Activated CD4-positive, alpha-beta T cell treated with anti-CD3 and anti-CD28 coated beads, Interleukin-10, Interleukin-2, amounts not matched to agents 100 ng/mL and 50 ng/mL, durations not matched to agents 16 hours and 8 hours (primary cell): ENCODE measurements at places on chromosomes 13 and 19.

DNA sequence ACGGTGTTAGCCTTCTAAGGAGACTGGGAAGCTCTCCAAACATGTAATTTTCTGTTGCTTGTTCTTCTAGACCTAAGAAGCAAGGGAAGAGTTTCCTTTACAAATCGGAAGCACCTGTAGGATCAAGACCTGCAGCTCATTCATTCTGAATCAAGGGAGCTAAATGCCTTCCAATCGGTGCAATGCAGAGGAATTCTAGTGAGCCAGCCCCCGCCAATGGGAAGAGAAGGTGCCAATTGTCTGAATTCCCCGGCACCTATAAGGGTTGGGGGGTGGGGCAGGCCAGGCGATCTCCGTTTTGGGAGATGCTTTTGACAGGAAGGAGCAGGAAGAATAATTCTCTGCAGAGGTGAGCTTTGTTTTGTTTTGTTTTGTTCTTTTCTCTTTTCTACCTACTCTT is 7.1 kb upstream of the NLRP13 start:
- no peak for DNase-seq

DNA sequence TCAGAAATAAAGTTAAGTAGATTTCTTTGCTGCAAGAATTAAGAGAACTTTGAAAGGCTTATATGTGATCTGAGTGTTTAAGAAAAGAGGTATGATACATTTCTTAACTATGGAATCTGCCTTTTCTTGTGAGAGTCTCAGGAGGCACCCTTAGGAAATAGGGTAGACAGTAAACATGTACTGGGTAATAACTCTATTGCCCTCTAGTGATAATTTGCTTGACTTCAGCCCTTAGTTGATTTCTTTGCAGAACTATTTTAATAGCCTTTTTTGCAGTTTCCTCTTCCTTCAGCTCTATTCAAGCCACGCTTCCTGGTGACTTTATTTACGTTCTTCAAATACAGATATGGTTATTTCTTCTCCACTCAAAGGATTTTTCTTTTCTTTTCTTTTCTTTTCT is 37.0 kb upstream of the CCNA1 start:
- DNase-seq = peak; percentile 4

GRCh38 chr13:110327051-110327721 is 20.1 kb downstream of the COL4A2 start:
- DNase-seq = no peak

DNA sequence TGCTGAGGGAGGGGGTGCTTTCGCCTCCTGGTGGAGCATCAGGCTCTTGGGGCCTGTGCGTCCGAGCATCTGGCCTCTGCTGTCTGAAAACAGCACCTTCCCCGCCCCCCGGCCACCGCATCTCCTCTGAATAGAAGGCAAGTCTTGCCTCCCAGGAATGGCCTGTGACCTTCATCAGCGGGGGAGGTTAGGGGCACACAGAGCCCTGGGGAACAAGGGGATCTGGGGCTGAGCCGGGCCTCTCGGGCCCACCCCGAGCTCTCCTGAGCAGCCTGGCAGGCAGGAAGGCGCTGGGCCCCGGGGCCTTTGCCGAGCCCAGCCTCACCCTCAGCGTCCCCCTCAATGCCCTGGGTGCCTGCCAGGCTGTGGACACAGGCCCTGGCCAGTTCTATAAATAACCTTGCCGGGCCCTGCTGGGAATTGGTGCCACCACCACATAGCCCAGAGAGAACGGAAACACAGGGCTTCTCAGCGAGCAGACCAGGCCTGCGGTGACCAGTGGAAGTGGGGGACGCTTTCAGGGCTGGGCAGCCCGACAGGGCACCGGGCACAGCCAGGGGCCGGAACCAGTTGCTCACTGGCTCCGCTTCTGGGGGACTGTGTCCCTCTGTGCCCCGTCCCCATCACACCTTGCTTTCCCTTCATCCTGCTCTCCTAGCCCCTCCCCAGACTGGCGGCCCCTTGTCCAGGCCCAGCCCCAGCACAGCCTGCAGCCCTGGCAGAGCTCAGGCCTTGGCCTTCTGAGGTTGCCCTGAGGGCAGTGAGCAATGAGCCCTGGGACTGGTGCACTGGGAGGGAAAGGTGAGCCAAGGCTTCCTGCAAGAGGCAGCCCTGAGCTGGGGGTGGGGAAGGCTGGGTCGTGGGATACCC is 9.5 kb downstream of the STK11 start:
- no peak for DNase-seq

GRCh38 chr19:15828121-15828610 is 12.7 kb upstream of the OR10H1 start:
- DNase-seq = no peak

DNA sequence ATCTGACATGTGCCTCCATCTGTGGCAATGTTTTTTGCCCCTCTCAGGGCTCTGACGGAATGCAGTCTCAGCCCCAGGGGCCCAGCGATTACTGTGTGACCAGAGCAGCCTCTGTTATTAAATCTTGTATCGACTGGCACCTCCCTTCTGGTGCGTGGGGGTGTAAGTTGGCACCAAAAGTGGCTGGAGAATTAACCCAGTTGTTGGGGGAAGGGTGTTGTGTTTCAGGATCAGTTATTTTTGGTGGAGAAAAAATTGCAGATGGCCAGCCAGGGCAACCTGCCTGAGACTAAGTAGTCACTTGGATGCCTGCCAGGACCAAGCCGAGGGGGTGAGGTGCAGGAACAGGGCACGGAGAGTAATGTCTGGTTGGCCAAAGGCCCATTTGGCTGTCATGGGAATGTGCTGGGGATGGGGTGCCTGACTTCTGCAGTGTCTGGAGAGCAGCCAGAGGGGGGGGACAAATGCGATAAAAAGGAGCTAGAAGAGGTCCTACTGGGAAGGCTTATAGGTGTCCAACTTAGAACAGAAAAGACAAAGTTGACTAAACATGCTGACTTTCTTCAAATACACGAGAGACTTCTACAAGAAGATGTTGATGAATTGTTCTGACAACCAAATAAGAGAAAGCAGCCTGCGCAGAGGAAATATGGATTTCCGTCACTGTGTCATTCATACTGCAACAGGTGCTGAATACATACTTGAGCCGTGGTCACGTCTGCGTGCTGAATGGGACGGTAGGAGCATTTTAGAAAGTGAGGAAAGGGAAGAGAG is 69.8 kb downstream of the SIAH3 start:
- no peak for DNase-seq

DNA sequence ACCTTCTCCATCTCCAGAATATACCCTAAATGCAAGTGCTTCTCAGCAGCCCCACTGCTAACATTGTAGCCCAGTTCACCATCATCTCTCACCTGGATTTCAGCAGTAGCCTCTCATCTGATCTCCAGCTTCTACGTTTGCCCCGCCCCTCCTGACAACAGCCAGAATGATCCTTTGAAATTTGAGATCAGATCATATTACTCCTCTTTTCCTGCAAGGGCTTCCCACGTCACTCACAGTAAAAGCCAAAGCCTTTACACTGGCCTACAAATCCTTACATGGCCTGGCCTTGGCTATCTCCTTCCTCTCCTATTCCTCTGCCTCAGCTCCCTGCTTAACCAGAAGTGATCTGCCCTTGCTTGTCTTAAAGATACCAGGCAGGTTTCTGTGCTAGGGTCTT is 94.3 kb upstream of the NBEA start:
- no peak for DNase-seq

DNA sequence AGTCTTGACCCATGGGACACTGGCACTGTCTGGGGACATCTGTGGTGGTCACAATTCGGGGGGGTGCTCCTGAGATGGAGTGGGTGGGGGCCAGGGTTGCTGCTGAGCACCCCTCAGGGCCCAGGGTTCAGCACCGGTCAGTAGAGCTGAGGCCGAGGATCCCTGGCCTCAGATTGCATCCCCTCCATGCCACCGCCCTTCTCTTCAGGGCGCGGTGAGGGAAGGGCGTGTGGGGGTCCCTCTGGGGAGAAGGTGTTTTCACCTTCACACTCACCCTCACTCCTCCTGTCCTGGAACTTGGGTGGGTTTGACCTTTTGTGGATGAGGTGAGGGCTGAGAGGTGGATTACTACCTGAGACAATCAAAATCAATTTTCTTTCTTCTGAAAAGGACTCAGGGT is 13.5 kb downstream of the GNA11 start:
- DNase-seq = no peak

- DNase-seq = no peak
Measured at GRCh38 chr19:10431943-10432735, 11.8 kb downstream of the PDE4A start.
